Activated T-helper 1 cell treated with Interleukin-2 at 50 U/mL for 16 hours (primary cell): ENCODE measurements at places on chromosomes 11 and 22.

- DNase-seq: no peak
Observed at GRCh38 chr11:130792772-130793171, 123.5 kb downstream of the SNX19 start.

DNA sequence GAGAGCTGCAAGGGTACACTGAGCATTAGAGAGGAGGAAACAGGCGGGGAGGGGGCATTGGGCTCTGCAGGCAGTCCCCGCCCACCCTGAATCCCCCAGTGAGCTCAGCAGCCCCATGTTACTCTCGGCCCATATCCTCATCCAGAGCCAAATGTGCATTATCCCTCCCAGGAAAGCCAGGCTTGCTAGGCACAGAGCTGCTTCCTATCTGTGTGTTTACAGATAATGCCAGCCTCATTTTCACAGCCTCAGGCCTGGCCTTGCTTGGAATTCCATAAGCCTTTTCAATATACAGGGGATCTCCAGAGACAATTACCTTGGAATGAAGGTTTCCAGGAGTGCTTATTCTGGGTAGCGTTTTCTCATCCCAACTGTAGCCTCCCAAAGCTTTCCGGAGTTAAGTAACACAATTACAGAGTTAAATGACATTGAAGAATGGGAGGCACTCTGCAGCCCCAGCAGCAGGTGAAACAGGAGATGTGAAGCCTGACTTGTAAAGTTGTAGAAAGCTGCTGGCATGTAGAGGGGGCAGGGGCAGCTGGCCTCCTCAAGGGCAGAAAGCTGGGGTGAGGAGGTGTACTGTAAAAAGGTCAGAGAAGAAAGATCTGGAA lies 91.5 kb upstream of the TBCEL start:
- DNase-seq: no peak

DNA sequence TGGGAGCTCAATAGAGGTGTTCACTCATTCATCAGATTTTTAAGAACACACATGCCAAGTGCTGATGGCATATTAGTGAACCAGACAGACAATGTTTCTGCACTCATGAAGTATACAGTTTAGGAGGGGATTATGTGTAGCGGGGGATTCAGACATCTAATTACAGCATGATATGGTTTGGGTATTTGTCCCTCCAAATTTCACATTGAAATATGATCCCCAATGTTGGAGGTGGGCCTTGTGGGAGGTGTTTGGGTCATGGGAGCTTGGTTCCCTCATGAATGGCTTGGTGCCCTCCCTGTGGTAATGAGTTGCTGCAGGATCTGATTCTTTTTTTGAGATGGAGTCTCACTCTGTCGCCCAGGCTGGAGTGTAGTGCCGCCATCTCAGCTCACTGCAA lies 8.9 kb upstream of the RAB3IL1 start:
- no peak for DNase-seq

GRCh38 chr11:47986219-47986618 lies 5.9 kb downstream of the PTPRJ start:
- DNase-seq: no peak

GRCh38 chr11:2269601-2270321 lies 627 bp downstream of the ASCL2 start:
- DNase-seq: peak; percentile 26

GRCh38 chr11:65127473-65128181 lies 5.5 kb downstream of the MRPL49 start:
- DNase-seq: no peak

- DNase-seq: no peak
Observed at GRCh38 chr22:29715705-29716104, 4.1 kb upstream of the CABP7 start.
